Osteocyte (in vitro differentiated cells): ENCODE measurements at places on chromosomes 3 and 15.
A peak's percentile ranks its signal among the peaks of the same experiment; 100 is the strongest.

GRCh38 chr15:39313881-39314280 lies 267.0 kb upstream of the THBS1 start:
- no peak overlapping the region for H3K4me3 ChIP-seq
- DNase-seq, result no peak
- no peaks in the 10 kb centered on the region for H3K27me3 ChIP-seq
- H3K36me3 ChIP-seq, result no peaks in the 10 kb centered on the region
- no peak overlapping the region for H3K27ac ChIP-seq

DNA sequence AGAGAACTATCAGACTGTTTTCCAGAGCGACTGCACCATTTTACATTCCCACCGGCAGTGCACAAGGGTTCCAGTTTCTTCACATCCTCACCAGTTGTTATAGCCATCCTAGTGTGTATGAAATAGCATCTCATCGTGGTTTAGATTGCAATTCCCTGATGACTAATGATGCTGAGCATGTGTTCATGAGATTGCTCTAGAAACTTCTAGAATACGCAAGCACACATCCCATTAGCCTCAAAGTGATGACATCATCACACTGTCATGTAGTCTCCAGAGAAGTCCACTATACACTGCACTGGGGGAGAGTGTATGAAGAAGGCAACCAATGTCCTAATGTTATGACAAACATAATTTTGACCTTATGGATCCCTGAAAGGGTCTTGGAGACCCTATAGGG lies 30.1 kb downstream of the FBLN2 start:
- DNase-seq, result no peak
- no peaks in the 10 kb centered on the region for H3K27me3 ChIP-seq
- H3K4me1 ChIP-seq, result peaks cover 28% of the 10 kb centered on the region
- H3K36me3 ChIP-seq, result peaks cover 5% of the 10 kb centered on the region

GRCh38 chr15:62050115-62050514 lies 10.1 kb downstream of the VPS13C start:
- peaks cover 12% of the 10 kb centered on the region for H3K4me1 ChIP-seq
- no peak overlapping the region for H3K4me3 ChIP-seq
- H3K36me3 ChIP-seq, result peaks cover 2% of the 10 kb centered on the region
- no peak for DNase-seq
- H3K27me3 ChIP-seq, result no peaks in the 10 kb centered on the region

GRCh38 chr3:113234028-113234427 lies 22.7 kb downstream of the BOC start:
- DNase-seq, result no peak
- peaks cover under 1% of the 10 kb centered on the region for H3K36me3 ChIP-seq
- no peaks in the 10 kb centered on the region for H3K27me3 ChIP-seq
- peak overlapping the region; percentile 84 for H3K27ac ChIP-seq
- H3K4me1 ChIP-seq, result peaks cover 37% of the 10 kb centered on the region

GRCh38 chr15:48032911-48033310 lies 87.9 kb upstream of the SLC24A5 start:
- H3K4me3 ChIP-seq, result no peak overlapping the region
- DNase-seq, result no peak
- H3K36me3 ChIP-seq, result no peaks in the 10 kb centered on the region
- H3K27me3 ChIP-seq, result peaks cover 42% of the 10 kb centered on the region

DNA sequence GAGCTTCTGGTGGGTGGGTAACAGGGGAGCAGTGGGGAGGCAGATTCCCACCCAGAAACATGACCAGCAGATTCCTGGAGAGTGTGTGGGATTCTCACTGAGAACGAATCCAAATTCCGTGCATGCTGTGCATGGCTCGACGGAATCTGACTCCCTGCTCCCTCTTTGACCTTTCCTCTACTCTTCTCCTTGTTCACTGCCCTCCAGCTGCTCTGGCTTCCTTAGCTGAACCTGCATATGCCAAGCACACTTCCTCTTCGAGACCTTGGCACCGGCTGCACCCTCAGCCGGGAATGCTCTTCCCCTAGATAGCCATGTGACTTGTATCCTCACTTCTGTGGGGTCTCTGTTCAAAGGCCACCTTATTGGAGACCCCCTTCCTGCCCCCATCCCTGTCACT lies 6.3 kb downstream of the INSYN1 start:
- peaks cover 18% of the 10 kb centered on the region for H3K4me1 ChIP-seq
- no peaks in the 10 kb centered on the region for H3K36me3 ChIP-seq
- DNase-seq, result no peak

- H3K36me3 ChIP-seq, result no peaks in the 10 kb centered on the region
- H3K4me3 ChIP-seq, result no peak overlapping the region
- no peaks in the 10 kb centered on the region for H3K27me3 ChIP-seq
These were observed 123.6 kb upstream of the DPH6 start for GRCh38 chr15:35669432-35670045.

- H3K4me1 ChIP-seq, result peaks cover 12% of the 10 kb centered on the region
- no peak for DNase-seq
- no peak overlapping the region for H3K27ac ChIP-seq
- no peaks in the 10 kb centered on the region for H3K36me3 ChIP-seq
- H3K4me3 ChIP-seq, result no peak overlapping the region
These were observed 505.9 kb upstream of the CFAP20DC start for GRCh38 chr3:59555593-59556315.

DNA sequence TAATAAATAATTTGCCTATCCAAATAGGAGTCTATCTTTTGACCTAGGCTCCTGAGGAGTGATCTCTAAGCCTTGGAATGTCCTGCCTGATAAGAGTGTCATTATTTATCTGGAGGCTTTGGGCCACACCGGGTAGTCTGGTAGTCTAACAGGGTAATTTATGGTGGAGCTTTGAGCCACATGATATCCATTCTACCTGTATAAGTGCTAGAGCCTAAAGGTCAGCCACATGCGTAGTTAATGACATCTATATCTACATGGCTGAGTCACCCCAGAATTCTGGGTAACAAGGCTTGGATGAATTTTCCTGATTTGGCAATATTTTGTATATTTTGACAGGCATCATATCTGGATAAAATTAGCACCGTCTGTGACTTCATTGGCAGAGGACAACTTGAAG lies 681.4 kb downstream of the MCTP2 start:
- DNase-seq, result no peak
- no peak overlapping the region for H3K27ac ChIP-seq
- no peaks in the 10 kb centered on the region for H3K27me3 ChIP-seq
- no peak overlapping the region for H3K4me3 ChIP-seq
- no peaks in the 10 kb centered on the region for H3K4me1 ChIP-seq

DNA sequence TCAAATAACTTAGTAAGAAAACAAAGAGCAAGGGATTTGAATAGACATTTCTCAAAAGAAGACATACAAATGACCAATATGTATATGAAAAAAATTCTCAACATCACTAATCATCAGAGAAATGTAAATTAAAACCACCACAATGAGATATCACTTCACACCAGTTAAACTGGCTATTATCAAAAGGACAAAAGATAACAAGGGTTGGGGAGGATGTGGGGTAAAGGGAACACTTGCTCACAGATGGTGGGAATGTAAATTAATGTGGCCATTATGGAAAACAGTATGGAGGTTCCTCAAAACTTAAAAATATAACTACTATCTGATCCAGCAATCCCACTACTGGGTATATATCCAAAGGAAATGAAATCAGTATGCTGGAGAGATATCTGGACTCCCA lies 46.0 kb upstream of the RYK start:
- no peak overlapping the region for H3K4me3 ChIP-seq
- peaks cover 2% of the 10 kb centered on the region for H3K36me3 ChIP-seq
- no peak overlapping the region for H3K27ac ChIP-seq
- H3K4me1 ChIP-seq, result peaks cover 3% of the 10 kb centered on the region
- no peak for DNase-seq

GRCh38 chr3:101085752-101086151 lies 92.5 kb upstream of the ABI3BP start:
- H3K27ac ChIP-seq, result no peak overlapping the region
- no peaks in the 10 kb centered on the region for H3K36me3 ChIP-seq
- H3K4me1 ChIP-seq, result peaks cover 13% of the 10 kb centered on the region
- H3K4me3 ChIP-seq, result no peak overlapping the region
- no peak for DNase-seq
- H3K27me3 ChIP-seq, result no peaks in the 10 kb centered on the region

DNA sequence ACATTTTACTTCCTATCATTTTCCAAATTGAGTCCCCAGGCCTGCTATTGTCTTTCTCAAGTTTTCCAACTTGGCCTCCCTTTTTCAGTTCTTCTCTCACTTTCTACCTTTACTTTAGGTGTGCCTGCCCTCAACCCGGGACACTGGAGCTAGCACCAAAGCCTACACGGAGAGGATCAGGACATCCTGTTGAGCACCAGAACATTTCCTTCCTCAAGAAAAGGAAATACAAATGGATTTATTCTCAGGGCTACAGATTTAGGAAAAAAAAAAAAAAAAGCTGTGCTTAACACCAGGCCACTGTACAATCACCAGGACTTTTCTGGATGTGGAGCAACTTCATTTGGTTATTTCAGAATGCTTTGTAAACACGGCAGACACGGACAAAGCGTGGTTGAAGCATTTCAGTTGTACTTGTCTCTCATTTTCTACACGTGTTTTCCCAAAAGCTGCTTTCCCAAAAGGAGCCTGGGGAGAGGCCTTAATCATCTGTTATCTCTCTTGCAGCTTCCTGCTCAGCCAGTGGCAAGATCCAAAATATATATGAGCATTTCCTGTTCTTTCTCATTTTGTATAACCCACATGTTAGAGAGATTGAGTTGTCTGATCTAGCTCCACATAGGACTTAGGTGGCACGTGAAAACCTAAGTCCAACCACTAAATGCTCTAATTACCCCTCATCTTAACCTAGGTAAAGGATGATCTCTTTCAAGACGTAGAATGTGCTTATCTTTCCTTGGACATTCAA lies 15.5 kb upstream of the ATP1B3 start:
- no peak overlapping the region for H3K27ac ChIP-seq
- no peaks in the 10 kb centered on the region for H3K36me3 ChIP-seq
- H3K4me3 ChIP-seq, result no peak overlapping the region

GRCh38 chr3:184659797-184660301 lies 52.0 kb downstream of the MAGEF1 start:
- no peaks in the 10 kb centered on the region for H3K27me3 ChIP-seq
- no peaks in the 10 kb centered on the region for H3K36me3 ChIP-seq
- H3K4me3 ChIP-seq, result no peak overlapping the region

DNA sequence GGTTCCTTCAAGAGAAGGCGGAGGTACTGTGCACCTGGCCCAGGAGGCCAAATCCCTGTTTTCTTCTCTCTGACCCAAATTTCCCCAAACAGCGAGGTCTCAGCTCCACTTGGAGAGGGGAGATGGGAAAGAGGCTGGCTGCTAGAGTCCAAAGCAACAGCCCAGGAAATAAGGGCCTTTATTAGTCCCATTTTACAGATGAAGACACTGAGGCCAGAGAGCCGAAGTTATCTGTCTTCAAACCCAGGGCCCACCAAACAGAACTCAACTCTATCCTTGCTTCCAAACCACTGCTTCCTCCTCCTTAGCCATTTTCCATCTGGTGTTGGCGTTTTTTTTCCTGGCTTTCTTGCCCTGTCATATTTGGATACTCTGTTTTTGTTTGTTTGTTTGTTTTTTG lies 22.0 kb upstream of the FLNB start:
- H3K4me3 ChIP-seq, result no peak overlapping the region
- H3K36me3 ChIP-seq, result no peaks in the 10 kb centered on the region
- H3K27me3 ChIP-seq, result no peaks in the 10 kb centered on the region

GRCh38 chr3:45191924-45192417 lies 34.1 kb downstream of the TMEM158 start:
- no peak overlapping the region for H3K27ac ChIP-seq
- no peaks in the 10 kb centered on the region for H3K27me3 ChIP-seq
- H3K36me3 ChIP-seq, result no peaks in the 10 kb centered on the region
- DNase-seq, result no peak
- no peak overlapping the region for H3K4me3 ChIP-seq

- peak; percentile 65 for DNase-seq
- no peaks in the 10 kb centered on the region for H3K27me3 ChIP-seq
- no peak overlapping the region for H3K4me3 ChIP-seq
These were observed 58.5 kb upstream of the ZNF148 start for GRCh38 chr3:125433611-125434041.

DNA sequence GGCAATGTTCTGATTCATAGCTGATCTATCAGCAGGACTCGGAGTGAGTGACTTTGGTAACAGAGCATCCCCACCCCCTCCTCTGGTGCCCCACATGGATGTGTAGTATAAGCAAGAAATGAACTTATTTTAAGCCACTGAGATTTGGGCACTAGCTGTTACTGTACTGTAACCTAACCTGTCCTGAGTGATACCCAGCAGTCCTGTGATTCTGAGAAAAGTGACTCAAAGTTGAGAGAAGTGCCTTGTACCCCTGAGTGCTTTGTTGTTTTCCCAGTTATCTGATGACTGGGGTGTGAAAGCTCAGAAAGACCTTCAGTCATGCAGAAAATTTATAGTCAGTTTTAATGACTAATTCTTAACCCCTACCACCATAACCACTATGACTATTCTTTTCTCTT lies 439.9 kb upstream of the RBMS3 start:
- no peak overlapping the region for H3K4me3 ChIP-seq
- DNase-seq, result no peak
- peaks cover 20% of the 10 kb centered on the region for H3K27me3 ChIP-seq

GRCh38 chr15:100809151-100809550 lies 70.5 kb upstream of the ALDH1A3 start:
- no peak overlapping the region for H3K27ac ChIP-seq
- H3K4me3 ChIP-seq, result no peak overlapping the region
- H3K27me3 ChIP-seq, result peaks cover under 1% of the 10 kb centered on the region
- H3K36me3 ChIP-seq, result no peaks in the 10 kb centered on the region
- peaks cover 4% of the 10 kb centered on the region for H3K4me1 ChIP-seq
